T-helper 22 cell (primary cell): ENCODE measurements at places on chromosomes 5 and 9.

- DNase-seq: no peak
Observed at GRCh38 chr9:116149844-116150243, 3.7 kb upstream of the PAPPA start.

- no peak for DNase-seq
Observed at GRCh38 chr5:172417983-172418630, 36.2 kb downstream of the SH3PXD2B start.

- DNase-seq: no peak
Observed at GRCh38 chr5:174532455-174533453, 191.6 kb upstream of the MSX2 start.

GRCh38 chr9:120978987-120979386 lies 52.4 kb upstream of the TRAF1 start:
- DNase-seq: no peak

- DNase-seq: no peak
Observed at GRCh38 chr9:5665059-5665458, 36.2 kb downstream of the RIC1 start.

GRCh38 chr5:5182508-5183188 lies 42.5 kb downstream of the ADAMTS16 start:
- no peak for DNase-seq

DNA sequence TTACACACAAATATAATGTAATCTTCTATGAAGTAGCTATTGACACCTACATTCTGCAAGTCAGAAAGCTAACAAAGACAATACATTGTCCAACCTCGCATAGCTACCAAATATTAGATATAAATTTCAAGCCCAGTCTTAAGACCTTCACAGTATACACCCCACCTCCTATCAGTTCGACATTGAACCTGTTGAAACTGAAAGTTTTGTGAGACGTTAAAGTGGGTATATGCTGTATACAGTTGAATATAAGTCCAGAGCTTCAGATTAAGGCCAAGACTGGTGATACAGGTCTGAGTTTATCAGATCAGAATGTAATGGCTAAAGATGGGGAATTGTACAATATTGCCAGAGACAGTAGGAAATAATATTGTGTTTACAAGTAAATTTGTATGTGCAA lies 489.3 kb upstream of the RORB start:
- no peak for DNase-seq

GRCh38 chr9:27308691-27309390 lies 11.9 kb upstream of the EQTN start:
- DNase-seq: no peak

DNA sequence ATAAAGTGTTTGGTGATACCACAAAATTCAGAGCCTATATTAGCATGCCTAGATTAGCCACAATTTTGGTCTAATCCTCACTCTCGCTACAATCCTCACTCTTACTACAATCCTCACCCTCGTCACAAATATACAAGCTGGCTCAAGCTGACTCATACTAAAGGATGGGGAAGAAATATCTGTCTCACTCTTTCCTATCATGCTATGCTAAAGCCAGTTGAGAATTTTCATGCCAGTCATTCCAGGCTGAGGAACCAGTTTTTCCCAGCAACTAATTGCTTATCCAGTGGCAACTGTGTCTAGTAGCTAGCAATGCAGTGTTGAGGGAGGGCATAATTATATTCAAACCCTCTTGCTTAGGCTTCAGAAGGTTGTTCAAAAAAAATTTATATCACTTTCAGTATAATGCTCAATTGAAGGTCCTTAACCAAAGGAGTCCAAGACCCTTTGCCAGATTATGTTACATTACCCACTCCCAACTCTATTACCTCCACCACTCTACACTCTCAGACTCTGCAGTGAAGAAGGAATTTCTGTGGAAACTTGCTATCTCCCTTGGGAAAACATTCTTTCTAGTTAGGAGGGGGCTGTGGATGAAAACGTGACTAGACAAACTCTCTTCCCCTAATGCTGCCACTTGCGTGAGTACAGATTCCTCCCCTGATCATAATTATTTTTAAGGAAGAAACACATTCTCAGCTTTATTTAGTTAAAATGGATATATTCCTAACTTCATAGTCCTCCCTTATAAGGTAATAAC lies 810.3 kb upstream of the ACO1 start:
- no peak for DNase-seq

DNA sequence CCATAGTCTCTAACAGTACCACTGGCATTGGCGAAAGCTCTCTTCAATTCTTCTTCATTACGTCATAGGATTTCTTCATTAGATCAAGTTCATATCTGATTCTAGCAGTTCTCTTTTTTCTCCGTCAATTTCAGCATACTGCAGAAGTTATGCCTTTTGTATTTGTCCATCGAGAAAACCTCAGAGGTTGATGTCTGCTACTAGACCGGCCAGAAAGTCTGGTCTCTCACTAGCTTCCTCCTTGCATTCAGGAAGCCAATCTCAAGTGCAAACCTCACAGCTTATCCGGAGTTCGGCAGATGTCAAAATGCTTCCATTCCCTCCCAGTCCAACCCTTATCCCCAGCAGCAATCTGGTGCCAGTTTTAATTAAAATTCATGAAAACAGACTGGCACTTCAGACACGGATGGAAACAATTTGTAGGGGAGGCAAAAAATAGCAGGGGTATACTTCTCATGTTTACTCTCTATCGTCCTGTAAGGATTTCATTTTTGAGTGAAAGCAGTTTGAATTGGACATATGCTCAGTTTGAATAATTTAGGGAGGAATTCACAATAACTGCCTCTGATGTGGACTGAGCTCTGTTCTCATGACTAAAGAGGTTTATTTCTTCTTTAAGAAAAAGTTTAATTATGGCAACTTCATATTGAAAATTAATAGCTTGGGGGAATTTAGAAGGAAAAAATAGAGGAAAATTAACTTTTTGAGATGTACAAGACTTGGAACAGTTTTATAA lies 56.4 kb upstream of the TMC1 start:
- no peak for DNase-seq

- DNase-seq: no peak
Observed at GRCh38 chr9:131031005-131031641, 22.1 kb downstream of the LAMC3 start.

DNA sequence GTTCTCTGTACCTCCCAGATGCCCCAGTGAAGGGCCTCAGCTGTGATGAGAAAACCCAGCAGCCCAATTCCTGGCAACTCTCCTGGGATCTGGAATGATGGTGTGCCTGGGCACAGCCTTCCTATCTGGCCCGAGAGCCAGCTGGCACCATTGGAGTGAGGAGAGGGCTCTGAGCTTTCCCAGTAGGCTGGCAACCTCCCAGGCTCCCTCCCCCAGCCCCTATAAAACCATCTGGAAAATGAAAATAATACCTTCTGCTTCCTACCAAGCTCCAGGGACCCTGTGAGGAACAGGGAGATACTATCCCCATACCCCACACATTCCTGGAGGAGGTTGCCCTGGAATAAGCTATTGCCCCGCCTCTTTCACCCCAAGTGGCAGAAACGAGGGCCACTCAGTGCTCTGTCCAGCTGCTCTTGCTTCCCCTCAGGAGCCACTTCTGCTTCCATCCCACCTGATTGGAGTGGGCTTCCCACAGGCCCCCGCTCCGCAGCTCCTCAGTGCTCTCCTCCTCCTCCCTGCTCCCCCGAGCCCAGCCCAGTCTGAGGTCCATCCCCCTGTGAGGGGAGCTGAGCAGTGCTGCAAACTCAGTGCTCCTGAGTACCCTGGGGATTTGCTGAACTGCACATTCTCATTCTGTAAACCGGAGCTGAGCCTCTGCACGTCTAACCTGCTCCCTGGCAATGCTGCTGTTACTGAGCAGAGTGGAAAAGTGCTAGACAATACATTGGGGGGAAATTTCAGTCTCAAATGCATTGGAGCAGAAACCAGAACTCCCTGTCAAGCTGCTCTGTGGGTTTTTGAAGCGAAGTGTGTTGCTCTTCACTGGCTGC lies 74.7 kb downstream of the THBS4 start:
- DNase-seq: no peak

- no peak for DNase-seq
Observed at GRCh38 chr5:166961913-166962312, 1329.5 kb upstream of the WWC1 start.

DNA sequence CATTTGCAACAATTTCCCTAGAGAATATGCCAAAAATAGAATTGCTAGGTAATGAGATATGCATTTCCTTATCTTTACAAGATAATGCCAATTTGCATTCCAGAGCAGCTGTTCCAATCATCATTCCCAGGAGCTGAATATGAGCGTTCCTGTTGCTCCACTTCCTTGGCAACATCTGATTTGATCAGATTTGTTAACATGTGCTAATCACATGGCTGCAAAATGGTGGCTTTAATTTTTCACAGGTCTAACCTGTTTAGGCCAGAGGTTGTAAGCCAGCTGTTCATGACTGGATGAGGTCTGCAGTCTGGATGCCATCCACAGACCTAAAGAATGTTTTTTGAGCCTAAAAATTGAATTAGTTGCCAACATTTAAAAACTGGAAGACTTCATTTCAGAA lies 220.7 kb upstream of the IL12B start:
- DNase-seq: no peak

- no peak for DNase-seq
Observed at GRCh38 chr5:68277431-68277830, 61.9 kb downstream of the PIK3R1 start.

- DNase-seq: no peak
Observed at GRCh38 chr9:1154739-1155138, 104.6 kb downstream of the DMRT2 start.

GRCh38 chr5:38835887-38836286 lies 9.9 kb upstream of the OSMR start:
- no peak for DNase-seq

DNA sequence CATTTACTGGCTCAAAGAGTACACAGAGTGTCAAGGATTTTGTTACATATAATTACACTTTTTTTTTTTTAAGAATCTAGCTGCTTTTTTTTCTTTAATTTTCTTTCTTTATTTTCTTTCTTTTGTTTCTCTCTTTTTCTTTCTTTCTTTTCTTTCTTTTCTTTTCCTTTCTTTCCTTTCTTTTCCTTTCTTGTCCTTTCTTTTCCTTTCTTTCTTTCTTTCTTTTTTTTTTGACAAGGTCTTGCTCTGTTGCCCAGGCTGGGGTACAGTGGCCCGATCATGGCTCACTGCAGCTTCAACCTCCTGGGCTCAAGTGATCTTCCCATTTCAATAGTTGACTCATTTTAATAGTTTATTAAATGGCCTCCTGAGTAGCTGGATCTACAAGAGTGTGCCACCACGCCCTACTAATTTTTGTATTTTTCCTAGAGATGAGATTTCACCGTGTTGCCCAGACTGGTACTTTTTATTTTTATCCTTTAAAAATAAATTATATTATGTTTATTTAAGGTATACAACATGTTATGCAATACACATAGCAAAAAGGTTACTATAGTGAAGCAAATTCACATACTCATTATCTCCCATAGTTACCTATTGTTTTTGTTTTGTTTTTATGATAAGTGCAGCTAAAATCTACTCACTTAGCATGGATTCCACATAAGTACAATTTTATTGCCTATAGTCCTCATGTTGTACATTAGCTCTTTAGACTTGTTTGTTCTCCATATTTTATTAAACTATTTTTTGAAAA lies 381.5 kb upstream of the KLF4 start:
- DNase-seq: no peak

DNA sequence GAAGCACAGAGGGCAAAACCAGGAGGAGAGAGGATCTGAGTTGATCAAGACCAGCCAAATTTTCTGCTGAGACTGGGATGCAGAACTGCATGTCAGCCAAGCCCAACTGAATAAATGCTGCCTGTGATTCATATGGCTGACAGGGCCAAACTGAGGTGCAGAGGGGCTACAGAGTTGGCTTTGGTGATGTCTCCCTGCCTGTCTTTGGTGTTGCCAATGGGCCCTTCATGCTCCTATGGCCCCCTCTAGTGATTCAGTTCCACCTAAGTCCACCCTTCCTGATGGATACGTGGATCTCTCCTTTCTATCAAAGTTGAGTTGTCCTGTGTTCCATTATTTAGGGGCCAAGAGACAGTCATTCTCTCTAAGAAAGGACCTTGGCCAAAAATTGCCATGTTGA lies 163.6 kb upstream of the TLE4 start:
- no peak for DNase-seq

DNA sequence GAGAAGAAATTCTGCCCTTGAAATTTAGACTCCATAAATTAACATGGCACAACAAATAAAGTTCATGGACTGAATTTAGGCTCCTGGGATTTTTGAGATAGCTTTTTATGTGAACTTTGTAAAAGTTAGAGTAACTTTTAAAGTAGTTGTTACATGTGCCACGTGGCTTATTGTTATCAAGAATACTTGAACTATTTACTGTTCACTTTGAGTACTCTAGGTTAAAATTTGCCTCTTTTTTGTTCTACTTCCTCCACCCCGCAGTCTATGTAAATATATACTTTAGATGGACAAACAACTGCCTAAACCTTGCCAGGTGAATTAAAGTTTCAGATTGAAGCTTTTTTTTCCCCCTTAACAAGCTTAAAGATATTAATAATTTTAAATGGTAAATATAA lies 457.9 kb downstream of the RAB3C start:
- DNase-seq: no peak

DNA sequence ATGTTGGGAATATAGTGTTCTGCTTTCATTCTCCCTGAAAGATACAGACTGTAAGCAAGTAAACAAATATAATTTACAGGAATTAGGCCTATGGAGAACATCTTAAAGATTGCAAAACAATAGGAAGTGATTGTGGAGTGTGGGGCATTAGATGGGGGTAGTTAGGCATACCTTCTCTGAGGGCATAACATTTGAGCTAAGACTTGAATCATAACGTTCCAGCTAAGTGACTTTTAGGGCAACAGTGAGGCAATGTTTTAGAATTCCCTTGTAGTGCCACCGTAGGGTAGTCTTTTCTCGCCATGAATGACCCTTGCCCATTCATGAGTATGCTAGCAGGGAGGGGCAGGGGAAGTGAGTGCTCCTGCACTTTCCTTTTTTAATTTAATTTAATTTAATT lies 173.3 kb downstream of the SPATA31D1 start:
- no peak for DNase-seq

- DNase-seq: no peak
Observed at GRCh38 chr5:179141867-179142266, 81.7 kb downstream of the ZNF354C start.

- DNase-seq: no peak
Observed at GRCh38 chr5:25286319-25286718, 641.5 kb upstream of the CDH10 start.

DNA sequence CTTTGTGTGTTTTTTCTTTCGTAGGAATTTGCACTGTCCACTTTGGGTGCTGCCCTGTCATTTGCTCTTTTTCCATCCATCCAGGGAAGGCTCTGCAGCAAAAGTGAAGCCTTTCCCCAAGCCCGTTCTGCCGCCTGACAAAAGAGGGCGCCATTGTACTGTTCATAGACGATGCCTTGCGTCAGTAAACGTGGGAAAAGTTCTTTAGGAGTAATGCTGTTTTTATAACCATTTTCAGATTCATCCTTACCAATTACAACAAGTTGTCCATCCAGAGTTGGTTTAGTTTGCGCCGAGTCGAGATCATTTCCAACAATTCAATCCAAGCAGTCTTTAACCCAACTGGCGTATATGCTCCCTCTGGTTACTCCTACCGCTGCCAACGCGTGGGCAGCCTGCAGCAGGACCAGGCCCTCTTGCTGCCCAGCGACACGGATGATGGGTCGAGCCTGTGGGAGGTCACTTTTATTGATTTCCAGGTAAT lies 34.3 kb upstream of the RPS23 start:
- DNase-seq: no peak
